ENCODE measurements at places on chromosomes 5 and 9.

- no peak for DNase-seq
These were observed 36.5 kb downstream of the CFAP95 start for GRCh38 chr9:69857131-69857530.

DNA sequence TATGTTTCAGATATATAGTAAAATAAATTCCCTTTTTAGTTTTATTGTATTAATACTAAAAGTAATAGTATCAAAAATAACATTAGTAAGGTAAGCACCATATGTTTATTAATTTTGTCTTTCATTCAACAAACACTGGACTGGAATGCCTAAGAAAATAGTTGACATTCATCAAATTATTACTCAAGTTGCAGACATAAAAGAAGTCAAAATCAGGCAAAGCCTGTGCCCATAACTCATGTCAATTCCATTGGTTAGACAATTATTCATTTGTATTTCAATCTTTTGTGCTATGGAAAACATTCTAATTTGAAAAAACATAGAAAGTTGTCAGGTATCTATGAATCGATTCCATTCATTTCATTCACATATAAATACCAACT is 158.9 kb downstream of the CEMIP2 start:
- no peak for DNase-seq

- DNase-seq, result no peak
These were observed 10.3 kb downstream of the PHF19 start for GRCh38 chr9:120866651-120867050.

GRCh38 chr9:38062106-38062497 is 6.9 kb downstream of the SHB start:
- no peak for DNase-seq

DNA sequence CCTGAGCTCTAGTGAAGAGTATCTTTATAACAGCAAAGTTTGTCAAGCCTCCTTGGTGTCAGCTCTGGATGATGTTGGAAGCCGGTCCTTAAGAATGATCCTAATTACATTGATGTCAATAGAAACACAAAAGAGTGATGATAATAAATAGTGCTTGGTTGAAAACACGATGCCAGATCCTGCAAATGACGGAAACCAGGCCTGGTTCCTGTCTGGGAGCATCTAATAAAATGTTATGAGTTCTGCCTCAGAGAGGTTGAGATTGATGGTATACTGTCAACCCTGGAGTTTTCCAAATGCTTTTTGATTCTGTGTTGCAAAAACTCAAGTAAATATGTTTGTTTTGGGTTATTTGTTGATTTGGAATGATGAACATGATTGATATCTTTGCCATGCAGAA is 23.3 kb downstream of the HMHB1 start:
- no peak for DNase-seq

DNA sequence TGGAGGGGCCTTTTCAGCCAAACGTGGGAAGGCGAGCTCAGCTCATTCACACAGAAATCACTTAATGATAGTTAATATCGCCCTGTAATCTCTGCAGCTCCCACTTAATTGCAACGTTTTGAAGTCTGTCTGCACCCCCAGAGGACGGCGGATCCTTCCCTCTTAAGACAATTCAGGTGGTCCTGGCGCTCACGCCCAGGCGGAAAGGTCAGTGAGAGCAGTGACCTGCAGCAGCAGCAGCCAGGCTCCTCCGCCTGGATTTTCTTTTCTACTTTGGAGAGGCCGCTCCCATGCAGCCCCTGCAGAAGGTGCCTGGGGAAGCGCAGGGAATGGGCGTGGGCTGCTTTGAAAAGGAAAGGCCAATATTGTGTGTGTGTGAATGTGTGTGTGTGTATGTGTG is 400.9 kb upstream of the IRX1 start:
- DNase-seq, result no peak

DNA sequence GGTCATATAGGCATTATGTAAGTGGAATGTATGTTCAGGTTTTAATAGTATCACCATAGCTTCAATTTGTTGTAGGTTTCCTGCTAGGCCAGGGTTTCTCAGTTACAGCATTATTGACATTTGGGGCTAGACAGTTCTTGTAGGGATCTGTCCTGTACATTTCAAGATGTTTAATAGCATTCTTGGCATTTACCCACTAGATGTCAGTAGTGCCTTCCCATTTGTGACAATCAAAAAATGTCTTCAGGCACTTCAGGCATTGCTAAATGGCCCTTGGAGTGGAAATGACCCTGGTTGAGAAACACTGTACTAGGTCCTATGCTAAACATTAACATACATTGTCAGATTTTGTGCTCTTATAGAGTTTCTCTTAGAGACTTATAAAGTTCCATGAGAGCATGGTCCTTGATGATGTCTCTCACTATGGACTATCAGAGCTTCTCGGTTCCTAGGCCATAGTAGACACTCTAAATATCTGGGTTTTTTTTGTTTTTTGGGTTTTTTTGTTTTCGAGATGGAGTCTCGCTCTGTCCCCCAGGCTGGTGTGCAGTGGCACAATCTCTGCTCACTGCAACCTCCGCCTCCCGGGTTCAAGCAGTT is 1.4 kb downstream of the KIF20A start:
- peak; percentile 72 for DNase-seq

GRCh38 chr5:96330530-96331140 is 102.4 kb downstream of the PCSK1 start:
- DNase-seq, result no peak

GRCh38 chr5:67115246-67115645 is 81.4 kb downstream of the CD180 start:
- DNase-seq, result no peak

GRCh38 chr9:87556039-87556438 is 58.4 kb downstream of the DAPK1 start:
- no peak for DNase-seq

- no peak for DNase-seq
These were observed 101.7 kb downstream of the TMC1 start for GRCh38 chr9:72623156-72623555.

DNA sequence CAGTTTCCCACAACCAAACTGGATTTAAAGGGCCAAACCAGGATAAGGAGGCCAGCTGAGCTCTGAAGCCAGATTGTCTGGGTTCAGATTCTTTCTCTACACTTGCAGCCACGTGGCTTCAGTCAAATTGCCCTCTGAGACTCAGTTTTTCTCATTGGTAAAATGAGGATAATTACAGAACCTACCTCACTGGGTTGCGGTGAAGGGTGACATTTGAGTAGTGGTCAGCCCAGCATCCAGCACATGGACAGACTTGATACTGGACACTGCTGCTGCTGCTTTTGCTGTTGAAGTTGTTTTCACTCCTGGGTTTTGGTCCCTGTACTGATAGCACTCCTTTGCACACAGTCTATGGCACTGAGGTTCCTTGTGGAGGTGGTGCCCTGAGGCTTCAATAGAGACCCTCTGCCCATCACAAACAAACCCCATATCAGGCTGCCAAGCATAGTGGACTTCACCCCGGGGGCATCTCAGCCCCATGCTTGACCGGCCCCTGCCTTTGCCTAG is 25.7 kb upstream of the CDKN2AIPNL start:
- DNase-seq, result no peak

DNA sequence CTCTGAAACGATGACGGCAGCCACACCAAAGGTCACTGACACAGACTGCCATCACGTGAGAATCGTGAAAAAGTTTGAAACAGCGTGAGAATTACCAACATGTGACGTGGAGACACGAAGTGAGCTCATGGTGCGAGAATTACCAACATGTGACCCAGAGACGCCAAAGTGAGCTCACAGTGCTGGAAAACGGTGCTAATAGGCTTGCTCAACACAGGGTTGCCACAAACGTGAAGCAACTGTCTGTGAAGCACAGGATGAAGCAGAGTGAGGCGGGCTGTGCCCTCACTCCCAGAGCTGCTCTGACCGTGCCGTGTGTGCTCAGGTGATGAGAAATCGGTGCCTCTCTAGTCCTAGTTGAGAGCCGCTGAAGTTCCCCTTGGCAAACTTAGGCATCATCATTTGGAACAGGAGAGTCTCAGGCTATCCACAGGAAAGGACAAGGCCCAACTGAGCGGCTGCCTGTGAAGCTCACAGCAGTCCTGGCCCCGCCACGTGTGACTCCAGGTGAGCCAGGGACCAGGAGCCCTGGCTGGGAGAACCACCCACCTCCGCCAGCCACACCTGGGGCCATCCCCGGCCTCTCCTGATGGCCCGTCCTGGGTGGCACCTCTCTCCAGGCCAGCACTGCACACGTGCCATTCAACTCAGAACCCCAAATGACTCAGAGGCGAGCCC is 29.8 kb upstream of the SLC6A3 start:
- no peak for DNase-seq

GRCh38 chr5:14502294-14502690 is 79.3 kb upstream of the OTULINL start:
- DNase-seq, result no peak

GRCh38 chr9:129774791-129775447 is 22.1 kb upstream of the PTGES start:
- no peak for DNase-seq

DNA sequence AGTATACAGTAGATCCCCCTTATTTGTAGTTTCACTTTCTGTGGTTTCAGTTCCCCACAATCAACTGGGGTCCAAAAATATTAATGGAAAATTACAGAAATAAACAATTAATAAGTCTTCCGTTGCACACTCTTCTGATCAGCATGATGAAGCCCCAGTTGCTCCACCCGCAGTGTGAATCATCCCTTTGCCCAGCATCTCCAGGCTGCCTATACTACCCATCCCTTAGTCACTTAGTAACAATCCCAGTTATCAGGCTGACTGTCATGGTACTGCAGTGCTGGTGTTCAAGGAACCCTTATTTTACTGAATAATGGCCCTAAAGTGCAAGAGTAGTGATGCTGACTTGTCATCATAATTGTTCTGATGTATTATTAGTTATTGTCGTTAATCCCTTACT is 28.9 kb downstream of the SHC3 start:
- no peak for DNase-seq

- no peak for DNase-seq
These were observed 88.0 kb downstream of the NLN start for GRCh38 chr5:65809817-65810531.

DNA sequence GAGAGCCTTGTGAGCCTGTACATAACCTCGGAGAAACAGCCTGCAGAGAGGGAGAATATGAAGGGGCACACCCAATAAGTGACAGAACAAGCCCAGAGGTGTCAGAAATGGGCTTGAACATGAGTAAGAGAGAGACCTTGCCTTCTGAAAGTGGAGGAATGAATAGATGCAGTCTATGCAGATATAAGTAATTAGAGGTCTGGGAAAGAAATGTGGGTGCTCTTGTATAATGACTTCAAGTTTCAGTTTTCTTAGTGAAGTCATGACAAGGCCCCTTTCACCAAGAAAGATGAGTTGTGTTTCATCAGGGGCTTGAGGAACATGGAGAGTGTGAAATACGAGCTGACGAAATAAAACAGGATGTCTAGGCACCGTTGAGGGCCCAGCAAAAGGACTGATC is 15.1 kb downstream of the GRAMD2B start:
- DNase-seq, result peak; percentile 76

DNA sequence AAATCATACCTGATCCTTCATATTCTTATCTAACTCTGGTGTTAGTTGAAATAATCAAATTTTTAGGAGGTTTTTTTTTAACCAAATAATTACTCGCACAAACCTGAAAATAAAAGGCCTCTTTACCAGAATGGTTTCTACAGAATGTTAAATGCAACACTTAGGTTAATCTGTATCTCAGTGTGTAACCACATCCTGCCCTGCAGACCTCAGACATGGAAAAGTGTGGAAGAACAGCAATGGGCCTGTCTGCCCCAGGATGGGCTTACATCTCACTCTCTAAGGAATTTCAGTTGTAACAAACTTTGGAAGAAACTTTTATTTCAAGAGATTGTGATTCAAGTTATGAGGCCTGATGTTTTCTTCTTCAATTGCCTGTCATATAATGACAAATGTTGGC is 32.5 kb upstream of the MIER3 start:
- peak; percentile 25 for DNase-seq

DNA sequence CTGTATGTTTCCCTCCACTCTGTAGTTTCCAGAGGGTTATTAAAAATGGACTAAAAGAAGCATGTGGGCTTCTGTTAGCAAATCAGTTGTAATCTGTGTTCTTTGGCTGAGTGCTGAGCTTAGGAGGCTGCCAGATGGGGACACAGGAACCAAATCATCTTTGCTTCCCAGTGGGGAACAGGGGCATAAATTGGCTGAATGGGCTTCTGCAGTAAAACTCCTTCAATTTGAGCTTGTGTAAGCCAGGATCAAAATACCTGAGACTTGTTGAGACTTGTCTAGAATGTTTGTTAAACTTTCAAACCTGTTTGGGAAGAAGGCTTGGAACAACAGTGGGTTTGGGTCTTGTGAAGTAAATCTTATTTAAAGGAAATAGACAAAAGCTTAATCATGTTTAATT is 32.2 kb upstream of the TNFAIP8 start:
- no peak for DNase-seq

- DNase-seq, result no peak
These were observed 100.7 kb downstream of the PAM start for GRCh38 chr5:102855681-102856388.

DNA sequence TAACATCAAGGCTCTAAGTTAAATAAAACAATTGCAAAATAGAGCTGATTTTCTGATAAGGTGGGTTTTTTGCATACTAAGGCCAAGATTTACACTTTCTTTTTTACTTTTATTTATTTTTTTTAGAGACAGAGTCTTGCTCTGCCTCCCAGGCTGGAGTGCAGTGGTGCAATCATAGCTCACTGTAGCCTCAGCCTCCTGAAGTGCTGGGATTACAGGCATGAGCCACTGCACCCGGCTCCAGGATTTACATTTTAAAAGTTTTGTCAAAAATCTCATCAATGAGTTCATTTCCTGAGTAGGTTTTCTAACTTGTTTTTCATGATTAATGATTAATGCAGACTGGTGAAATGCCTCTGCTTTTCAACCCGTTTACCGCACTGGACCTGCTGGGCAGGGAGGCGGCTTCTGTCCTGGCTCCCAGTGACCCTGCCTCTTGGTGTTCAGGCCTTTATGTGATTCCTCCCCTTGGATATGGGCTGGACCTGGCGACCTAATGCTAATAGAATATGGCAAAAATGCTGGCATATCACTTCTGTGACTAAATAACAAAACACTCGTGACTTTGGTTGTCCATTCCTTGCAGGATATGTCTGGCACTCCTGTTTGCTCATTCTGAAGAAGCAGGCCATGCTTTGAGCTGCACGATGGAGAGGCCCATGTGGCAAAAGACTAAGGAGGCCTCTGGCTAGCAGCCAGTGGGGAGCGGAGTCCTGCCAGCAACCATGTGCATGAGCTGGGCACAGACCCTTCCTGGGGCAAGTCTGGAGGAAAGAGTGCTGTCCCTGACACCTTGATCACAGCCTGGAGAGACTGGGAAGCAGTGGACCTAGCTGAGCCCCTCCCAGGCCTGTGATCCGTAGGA is 72.2 kb upstream of the PTCH1 start:
- DNase-seq, result no peak

DNA sequence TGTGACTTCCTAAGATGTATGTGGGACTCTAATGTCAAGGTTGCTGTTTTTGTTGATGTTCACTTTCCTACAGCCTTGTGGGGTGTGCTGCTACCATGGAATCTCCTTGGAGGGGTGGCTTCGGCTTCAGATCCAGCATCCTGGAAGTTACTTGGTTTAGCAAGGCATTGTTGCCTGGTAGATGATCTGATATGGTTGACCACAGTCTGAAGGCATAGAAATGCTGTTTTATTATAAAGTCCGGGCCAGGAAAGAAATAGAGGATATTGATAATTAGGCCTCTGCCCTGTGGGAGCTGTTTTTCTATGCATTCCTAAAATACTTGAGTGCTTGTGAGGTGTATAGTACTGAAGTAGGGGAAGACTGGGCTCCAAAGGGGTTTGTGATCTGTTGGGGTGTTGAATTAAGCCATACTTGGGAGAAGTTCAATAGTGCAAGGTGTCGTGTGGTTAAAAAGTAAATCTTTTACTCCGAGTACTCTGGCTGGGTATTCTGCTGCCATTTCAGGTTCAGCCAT is 27.3 kb upstream of the CREBRF start:
- no peak for DNase-seq

GRCh38 chr9:89502038-89502601 is 4.2 kb upstream of the SEMA4D start:
- DNase-seq, result peak; percentile 74
